Hypothalamus (tissue), 51 donors: ENCODE measurements at places on chromosomes 7 and 10.
A peak's percentile ranks its signal among the peaks of the same experiment; 100 is the strongest.

DNA sequence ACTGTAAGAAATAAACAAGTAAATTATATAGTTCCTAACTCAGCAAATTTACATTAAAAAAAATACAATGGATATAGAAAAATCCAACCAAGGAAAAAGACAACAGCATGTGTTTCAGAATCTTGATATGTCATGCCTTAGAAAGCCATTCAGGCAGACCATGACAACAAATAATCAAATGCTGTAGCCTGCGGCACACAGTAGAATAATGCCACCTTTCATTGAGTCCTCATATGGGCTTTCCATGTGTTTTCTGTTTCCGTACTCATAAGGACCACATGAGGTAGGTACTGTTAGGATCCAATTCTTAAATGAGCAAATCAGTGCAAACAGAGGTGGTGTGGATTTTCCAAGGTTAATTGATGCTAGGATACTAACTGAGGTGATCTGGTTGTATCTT lies 138.6 kb downstream of the CUBN start:
- no peak for DNase-seq

- no peak for DNase-seq
Observed at GRCh38 chr7:95427914-95428516, 6.8 kb downstream of the PON2 start.

GRCh38 chr10:128850647-128851046 lies 616.4 kb upstream of the MGMT start:
- DNase-seq, result no peak

GRCh38 chr10:91206837-91207474 lies 13.5 kb upstream of the PCGF5 start:
- no peak for DNase-seq

DNA sequence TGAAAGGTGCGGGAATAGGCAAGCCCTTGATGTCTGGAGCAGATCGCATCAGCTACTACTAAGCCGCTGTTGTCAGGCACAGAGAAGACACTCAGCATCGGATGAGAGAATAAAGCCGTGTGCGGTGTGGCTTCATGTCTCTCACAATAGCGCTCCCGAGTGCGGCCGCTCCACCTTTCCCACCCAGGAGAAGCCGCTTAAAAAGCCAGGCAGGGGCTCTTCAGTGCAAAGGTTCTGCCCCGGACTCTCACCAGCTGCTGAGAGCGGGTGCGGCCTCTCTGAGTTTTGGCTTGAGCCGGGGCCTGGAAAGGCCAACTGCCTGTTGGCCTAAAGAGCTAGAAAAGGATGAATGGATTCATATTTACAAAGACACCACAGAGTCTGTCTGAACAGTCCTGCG lies 600.6 kb downstream of the DNAJB6 start:
- DNase-seq, result no peak

DNA sequence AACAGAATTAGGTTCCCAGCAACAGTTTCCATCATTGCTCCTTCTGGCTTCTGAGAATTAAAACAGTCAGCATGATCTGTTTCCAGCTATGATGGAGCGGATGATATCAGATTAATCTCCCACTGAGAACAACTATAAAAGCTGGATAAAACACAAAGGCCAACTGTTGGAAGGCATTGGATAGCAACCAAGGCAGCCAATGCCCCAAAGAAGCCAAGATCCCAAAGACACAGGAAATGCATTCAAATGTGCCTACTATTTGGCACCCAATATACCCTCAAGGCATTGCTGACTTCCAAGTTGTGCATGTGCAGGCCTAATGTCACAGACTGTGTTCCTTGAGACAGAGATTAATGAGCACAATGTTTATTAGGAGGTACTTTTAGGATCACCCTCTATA lies 259.3 kb downstream of the ARHGAP12 start:
- DNase-seq, result no peak

DNA sequence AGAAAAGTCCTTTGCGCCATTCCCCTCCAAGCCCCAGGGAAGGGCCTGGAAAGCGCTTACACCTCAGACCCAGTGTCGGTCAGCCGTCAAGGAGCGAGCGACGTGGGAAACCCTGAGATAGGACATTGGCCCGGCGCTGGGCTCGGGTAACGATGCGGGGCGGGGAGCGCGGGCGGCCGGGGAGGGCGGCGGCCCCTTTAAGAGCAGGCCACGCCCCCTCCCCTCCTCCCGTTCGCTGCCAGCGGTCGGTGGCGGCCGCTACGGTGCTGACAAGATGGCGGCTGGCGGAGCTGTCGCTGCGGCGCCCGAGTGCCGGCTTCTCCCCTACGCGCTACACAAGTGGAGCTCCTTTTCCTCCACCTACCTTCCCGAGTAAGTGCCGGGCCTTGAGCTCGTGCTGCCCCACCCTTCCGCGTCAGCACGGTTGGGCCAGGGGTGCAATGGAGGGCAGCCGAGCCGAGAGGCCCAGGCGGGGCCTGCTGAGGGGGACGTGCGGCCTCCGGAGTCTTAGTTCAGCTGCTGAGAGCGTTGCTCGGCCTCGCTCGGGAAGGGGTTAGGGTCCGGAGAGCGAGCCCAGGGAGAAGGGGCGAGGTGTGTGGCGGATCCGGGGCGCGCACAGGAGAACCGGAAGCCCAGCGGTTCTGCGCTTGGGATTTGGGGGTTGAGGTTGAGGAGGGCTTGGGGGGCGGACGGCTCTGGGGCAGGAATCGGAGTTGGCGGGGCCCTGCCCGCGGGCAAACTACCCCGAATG lies at the start of gene MKLN1:
Gene MKLN1 (plus strand): TSS at position 251 of the 751 bp plus-strand sequence. CDS start 24 bp downstream, at position 275.
- DNase-seq, result peak; percentile 86
